GM04504 (cell line): ENCODE measurements at places on chromosomes 3 and 15.

DNA sequence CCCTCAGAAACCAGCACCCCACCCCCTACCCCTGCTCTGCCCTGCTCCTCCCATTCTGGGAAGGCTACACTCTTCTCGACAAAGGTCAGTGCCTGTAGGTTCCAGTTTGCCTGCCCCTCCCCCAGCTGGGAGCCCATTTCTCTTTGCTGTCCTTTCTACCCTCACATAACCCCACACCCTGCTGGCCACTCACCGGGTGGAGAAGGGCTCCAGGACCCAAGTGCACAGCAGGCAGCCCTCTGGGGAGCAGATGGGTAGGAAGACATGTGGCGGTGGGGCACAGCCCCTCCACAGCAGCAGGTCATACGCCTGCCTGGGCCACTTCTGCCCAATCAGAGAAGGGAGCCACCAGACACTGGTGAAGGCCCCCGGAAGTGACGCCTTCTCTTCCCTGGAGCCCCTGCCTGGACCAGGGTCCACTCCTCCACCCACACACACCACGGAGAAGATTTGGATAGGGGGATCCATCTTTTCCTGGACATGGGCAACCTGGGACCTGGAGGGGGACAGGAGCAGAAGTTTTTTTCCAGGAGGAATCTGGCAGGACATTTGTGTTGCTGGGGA, at the start of gene THPO:
THPO (minus strand) TSS at position 326 of the 564 bp plus-strand sequence. CDS start 1,948 bp downstream, outside the sequence.
- DNase-seq = no peak

- no peak for DNase-seq
Measured at GRCh38 chr3:158121295-158121694, 11.4 kb downstream of the RSRC1 start.

- no peak for DNase-seq
Measured at GRCh38 chr3:107897471-107898061, 193.3 kb downstream of the CD47 start.

GRCh38 chr3:170563712-170564423, 22.0 kb downstream of the SLC7A14 start:
- peak; percentile 44 for DNase-seq

- DNase-seq = peak; percentile 21
Measured at GRCh38 chr3:154758109-154758868, 321.8 kb upstream of the MME start.

- peak; percentile 56 for DNase-seq
Measured at GRCh38 chr3:114093596-114093995, 37.1 kb downstream of the QTRT2 start.

GRCh38 chr3:108959017-108959416, 5.3 kb upstream of the GUCA1C start:
- no peak for DNase-seq

GRCh38 chr15:58554758-58555157, 123.0 kb downstream of the LIPC start:
- DNase-seq = no peak

DNA sequence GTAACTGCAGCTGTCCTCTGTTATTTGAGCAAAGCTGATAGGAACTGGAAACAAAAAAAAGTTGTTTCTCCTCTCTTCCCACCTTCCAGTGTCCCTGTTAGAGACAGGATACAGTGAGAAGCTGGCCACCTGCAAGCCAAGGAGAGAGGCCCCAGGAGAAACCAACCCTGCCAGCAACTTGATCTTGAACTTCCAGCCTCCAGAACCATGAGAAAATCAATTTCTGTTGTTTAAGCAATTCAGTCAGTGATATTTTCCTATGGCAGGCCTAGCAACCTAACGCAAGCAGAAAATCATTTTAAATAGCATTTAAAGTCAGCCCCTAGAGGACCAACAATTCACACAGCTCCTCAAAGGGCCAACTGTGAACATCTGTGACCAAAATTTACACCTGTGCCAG, 291.3 kb downstream of the OXSM start:
- no peak for DNase-seq

DNA sequence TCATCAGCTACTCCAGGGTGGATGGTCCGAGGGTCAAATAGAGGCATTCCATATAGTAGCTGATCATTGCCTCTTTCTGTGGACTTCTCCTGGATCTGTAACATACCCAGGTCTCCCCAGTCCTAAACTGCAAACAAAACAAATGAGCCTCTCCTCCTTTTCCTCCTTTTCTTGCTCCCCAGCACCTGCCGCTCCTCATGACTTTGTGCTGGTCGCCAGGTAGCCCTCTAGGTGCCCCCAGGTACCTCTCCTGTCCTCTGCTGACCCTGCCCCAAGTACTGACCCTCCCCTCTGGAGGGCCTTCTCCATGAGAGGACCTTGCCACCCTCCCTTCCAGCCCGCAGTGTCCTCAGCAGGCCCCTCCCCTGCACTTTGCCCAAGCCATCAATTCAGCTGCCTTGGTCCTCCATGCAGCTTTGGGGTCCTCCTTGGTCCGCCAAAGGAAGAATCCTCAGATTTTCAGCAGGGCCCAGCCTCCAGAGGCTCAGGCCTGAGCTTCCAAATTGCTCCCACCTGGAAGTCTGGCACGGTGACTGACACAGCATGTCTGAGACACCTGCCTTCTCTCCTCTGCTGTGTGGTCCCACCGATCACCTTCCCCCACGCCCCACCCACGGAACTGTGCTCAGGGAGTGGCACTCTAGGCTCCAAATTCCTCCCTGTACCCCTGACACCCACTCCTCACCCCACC, 111.0 kb downstream of the LRRK1 start:
- DNase-seq = no peak

DNA sequence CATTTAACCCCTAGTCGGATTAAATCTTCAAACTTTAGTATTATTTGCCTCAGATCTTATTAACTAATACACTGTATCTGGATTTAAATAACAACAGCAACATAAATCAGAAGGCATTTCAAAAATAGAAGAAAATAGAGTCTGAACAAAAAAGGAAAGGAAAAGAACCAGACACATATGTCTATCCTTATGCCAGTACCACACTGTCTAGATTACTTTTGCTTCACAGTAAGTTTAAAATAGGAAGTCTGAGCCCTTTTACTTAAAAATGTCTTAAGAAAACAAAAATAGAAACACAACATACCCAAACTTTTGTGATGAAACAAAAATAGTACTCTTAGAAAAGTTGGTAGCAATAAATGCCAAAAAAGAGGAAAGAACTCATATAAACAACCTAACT, 1615.8 kb downstream of the SI start:
- no peak for DNase-seq

DNA sequence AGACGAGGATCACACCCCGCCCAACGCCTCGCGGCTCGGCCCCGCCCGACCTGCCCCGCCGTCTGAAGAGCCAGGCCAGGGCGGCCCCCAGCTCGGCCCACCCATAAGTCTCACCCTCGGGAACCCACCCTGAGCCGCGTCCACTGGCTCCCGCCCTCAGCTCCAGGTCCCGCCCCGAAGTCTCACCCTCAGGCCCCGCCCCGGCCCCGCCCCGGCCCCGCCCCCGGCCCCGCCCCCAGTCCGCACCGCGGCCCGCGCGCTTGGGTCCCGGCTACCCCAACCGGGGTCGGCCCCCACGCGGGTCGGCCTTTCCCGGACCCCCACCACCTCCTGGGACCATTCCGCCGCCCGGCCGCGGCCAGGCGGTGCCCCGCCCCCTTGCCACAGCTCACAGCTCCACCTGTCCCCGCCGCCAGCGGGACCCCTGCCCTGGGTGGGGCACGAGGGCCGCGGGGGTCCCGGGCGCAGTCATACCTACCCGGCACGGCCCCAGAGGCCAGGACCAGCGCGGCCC, 489 bp downstream of the CSPG5 start:
- DNase-seq = no peak

DNA sequence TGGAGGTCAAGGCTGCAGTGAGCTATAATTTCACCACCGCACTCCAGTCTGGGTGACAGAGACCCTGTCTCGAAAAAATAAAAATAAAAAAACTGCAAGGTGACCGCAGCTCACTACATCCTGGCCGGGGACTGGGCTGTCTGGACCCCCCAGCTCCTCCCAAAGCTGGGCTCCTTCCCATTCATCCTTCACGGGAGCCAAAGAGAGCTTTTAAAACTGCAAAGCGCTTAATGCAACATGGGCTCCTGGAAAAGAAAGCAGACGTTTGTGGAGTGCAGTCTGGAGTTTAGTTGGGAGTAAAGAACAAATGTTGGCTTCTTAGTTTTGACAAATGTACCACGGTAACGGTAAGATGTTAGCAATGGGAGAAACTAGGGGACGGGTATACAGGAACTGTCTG, 12.1 kb downstream of the PLXND1 start:
- no peak for DNase-seq

DNA sequence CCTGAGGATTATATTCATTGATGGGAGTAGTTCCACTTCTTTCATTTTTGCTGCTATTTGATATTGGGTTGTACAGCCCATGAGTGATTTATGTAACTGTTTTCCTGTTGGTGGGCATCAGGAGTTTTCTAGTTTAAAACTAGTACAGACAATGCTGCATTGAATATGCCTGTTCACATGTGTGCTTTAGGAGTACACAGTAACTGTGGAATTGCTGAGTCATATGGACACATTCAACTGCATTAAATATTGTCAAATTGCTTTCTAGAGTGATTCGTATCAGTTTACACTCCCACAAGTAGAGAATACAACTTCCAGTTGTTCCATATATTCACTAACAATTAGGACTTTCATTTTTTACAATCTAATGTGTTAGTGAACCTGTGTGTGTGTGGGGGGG, 59.8 kb upstream of the THSD4 start:
- DNase-seq = no peak

DNA sequence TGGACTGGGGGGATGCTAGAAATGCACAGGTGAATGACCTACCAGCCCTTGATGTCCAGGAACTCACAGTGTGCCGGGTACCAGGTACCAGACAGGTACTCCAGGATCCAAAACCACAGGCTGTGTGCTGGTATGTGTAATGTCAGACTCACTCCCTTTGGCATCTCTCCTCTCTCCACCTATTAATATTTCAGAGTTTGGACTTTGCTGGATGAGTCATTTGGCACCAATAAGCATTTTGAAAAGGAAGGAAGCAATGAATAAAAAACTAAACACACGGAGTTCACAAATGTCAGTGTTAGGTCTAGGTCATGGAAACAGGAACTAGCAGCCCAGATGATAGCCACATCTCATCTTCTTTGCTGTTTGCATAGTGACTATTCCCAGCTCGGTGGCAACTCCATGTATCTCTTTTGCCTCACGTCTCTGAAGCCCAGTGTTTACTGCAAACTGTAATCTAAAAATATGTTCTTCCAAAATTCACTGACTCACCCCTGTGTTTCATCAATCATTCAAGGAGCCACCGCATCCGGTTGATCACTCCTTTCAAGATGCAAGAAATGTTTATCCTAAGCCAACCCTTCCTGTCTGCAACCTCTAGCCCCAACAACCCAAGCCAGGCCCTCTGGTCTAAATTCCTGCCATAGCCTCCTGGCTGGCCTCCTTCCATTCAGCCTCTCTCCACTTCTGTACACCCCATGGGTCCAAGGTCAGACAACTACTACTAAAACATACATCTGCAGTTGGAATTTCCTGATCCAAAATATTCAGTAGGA, 8.4 kb downstream of the ITGB5 start:
- DNase-seq = peak; percentile 92

- DNase-seq = no peak
Measured at GRCh38 chr3:54759166-54759565, 168.7 kb downstream of the LRTM1 start.

DNA sequence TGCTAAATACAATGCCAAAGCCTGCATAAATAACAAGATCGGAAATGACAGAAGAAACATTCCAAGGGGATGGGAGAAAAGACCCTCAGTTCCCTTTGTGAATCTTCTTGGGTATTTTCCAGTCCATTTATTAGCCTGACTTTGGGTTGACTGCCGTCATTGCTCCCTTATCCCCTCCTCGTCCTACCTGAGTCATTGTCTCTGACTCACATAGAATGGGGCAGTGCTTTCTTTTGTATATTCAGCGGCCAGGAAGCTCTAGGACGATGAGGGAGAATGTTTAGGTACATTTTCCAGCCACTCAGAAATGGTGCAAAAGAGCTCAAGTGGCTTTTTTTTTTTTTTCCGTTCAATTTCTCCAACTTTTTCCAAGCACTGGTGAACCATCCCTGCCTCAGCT, 71.6 kb downstream of the KAT2B start:
- no peak for DNase-seq

GRCh38 chr15:42146551-42147430, 9.6 kb downstream of the PLA2G4F start:
- DNase-seq = no peak

DNA sequence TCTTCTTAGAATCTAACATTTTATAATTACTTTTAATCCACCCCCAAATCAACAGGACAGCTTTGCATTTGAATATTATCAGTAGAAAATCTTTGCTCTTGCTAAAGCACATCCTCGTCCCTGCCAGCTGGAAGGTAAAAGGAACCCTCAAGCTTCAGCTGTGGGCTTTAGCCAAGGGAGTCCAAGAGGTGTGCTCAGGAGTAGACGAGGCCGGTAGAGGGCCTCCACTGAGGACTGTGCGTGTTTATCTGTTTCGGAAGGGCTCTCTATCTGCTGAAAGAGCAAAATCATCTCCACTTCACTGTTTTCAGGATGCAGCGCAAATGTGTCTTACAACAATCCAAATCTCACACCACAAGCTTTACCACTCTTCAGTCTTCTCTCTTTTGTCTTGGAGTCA, 257.4 kb upstream of the IL12A start:
- DNase-seq = no peak

GRCh38 chr3:197001972-197002700, 27.5 kb downstream of the MELTF start:
- DNase-seq = no peak

GRCh38 chr3:81363816-81364215, 397.6 kb downstream of the GBE1 start:
- DNase-seq = no peak

GRCh38 chr3:115085197-115085865, 61.8 kb downstream of the ZBTB20 start:
- DNase-seq = no peak

DNA sequence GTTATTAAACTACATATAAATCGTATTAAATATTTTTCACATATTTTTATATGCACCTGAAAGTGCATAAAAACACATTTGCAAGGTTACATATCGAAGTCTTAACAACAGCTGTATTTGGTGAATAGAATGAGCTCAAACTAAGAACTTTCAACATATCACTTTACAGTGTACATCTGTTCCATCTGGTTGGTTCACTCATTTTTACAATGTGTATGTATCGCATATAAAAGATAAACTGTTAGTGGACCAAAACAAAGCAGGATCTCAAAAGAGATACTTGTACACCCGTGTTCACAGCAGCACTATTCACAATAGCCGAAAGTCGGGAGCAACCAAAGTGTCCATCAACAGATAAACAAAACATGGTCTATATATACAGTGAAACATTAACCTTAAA, 55.8 kb downstream of the TBL1XR1 start:
- no peak for DNase-seq

- no peak for DNase-seq
Measured at GRCh38 chr15:93178371-93178770, 89.4 kb upstream of the RGMA start.

GRCh38 chr15:62850791-62851291, 191.7 kb upstream of the TPM1 start:
- no peak for DNase-seq

DNA sequence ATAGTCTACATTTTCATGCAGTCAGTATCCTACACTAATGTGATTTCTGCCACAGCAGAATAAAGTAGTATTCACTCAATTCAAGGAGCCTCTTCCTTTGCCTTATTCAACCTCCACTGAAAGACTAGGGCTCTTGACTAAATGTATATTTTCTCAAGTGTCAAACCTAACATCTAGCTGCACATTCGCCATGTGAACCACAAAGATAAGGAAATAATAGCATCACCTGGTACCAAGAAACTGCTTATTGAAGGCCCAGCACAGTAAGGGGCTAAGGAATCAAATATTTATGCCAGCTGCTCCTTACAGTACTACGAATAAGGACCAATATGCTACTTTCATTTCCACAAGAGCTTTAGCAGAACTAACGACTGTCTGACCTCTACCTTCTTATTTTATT, 1.3 kb downstream of the SRP14 start:
- no peak for DNase-seq
